NCI-H1436 treated with DMSO at 0.1 percent for 48 hours (cell line): ENCODE measurements at places on chromosomes 13 and 19.

GRCh38 chr19:982567-983170, 1.5 kb upstream of the WDR18 start:
- no peak for DNase-seq

- DNase-seq = no peak
Observed at GRCh38 chr19:9407827-9408226, 27.5 kb downstream of the ZNF266 start.

DNA sequence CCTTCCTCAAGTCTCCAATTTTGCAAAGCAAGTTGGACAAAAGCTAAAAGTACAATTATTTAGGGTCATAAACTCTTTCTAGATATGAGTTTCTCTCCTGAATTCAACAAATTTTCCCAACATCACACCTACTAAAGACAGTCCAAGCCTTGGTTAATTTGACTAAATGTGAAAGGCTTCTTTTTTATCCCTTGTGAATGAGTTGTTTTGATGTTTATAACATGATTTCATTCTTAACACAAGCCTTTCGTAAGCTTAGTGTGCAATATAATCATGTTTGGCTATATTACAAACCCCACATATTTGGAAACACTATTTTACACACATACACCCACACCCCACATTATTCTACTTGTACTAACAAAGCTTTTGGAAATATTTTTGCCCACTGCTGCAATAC, 57.3 kb downstream of the ZC3H13 start:
- no peak for DNase-seq

DNA sequence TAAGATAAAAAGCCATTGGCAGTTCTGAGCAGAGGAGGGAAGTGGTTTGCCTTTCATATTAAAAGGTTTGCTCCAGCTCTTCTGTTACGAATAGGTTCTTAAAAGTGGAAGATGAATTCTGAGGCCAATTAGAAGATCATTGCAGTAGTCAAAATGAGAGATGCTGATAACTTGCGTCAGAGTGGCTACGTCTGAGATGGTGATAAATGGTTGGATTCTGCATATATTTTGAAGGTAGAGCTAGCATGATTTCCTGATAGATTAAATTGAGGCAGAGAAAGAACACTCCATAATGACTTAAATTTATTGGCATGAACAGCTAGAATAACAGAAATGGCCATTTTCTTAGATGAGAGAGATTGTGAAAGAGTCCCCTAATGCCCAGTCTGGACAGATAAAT, 652.6 kb downstream of the DACH1 start:
- DNase-seq = no peak

DNA sequence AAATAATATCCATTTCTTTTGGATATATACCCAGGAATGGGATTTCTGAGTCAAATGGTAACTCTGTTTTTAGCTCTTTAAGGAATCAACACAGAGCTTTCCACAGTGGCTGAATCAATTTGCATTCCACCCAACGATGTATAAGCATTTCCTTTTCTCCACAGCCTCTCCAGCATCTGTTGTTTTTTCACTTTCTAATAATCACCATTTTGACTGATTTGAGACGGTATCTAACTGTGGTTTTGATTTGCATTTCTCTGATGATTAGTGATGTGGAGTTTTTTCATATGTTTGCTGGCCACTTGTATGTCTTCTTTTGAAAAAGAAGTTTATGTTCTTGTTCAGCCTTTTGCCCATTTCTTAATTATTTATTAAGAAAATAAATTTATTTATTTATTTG, 352.2 kb upstream of the OBI1 start:
- no peak for DNase-seq

GRCh38 chr19:49503582-49503962, 7.3 kb downstream of the RPS11 start:
- no peak for DNase-seq

- DNase-seq = peak; percentile 52
Observed at GRCh38 chr19:43934985-43935708, at the start of gene ZNF45. Gene ZNF45 (minus strand): TSS chr19:43935282. CDS start chr19:43922185, 13,097 bp downstream.

- DNase-seq = no peak
Observed at GRCh38 chr13:61810065-61810464, 394.4 kb upstream of the PCDH20 start.

DNA sequence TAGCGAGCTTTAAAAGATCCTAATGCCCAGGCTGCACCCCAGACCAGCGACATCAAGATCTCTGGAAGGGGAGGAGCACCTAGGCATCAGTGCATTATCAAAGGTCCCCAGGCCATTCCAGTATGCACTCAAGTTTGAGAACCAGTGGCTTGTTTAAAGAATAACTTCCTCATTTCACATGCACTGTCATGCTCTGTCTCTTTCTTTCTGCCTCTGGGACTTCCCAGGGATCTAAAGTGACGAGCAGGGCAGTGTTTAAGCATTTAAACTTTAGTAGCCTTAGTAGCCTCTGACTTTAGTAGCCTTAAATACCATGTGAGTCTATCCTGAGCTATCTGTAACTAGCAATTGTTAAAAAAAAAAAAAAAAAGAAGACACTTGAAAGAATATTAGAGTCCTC, 8.9 kb upstream of the FARP1 start:
- no peak for DNase-seq

- DNase-seq = peak; percentile 68
Observed at GRCh38 chr13:71879129-71879535, 12.1 kb upstream of the DACH1 start.

- no peak for DNase-seq
Observed at GRCh38 chr13:85694992-85695391, 104.2 kb downstream of the SLITRK6 start.
